ENCODE measurements at places on chromosomes 1 and 21.

DNA sequence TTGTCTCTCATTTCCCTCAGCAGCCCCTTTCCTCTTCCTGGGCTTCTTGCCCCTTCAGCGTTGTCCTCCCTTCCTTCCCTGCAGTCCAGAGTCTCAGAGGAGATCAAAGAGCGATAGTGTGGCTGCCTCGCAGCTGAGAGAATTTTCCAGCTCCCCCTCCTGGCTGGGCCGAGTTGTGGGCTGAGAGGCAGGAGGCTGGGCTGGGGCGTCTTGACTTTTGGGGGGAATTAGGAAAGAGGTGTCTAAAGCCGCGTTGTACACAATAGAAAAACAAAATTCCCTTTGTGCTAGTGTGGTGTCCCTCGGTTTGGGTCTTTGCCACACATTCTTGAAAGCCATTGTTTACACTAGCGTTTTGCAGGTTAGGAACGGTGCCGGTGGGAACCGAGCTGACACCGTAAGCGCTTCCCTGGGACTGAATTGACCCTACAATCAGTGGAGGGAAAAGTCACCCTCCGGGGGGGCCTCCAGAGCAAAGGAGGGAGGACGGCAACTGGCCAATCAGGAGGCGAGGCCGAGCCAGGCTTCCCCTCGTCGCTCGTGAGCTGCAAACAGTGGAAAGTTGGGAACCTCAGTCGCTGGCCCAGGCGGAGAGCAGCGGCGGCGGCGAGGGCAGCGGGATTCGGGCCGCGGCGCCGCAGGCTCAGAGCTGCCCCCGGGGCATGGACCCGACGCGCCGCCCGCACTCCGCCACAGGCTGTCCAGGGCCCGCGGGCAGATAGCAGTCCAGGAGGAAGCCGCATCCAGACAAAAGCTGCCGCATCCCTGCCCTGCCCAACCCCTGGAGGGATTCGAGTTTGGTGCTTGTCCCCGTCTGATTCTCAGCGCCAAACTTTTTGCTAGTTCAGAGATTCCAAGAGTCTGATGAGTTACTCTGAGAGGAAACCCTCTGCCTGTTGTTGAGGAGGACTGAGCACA is at the start of gene HMCN1:
TSS of gene HMCN1 (plus strand) at position 574 of the 918 bp plus-strand sequence. CDS start 389 bp downstream, outside the sequence.
- DNase-seq, result peak; percentile 58

- no peak for DNase-seq
Observed at GRCh38 chr1:184390889-184391288, 4.1 kb downstream of the C1orf21 start.

DNA sequence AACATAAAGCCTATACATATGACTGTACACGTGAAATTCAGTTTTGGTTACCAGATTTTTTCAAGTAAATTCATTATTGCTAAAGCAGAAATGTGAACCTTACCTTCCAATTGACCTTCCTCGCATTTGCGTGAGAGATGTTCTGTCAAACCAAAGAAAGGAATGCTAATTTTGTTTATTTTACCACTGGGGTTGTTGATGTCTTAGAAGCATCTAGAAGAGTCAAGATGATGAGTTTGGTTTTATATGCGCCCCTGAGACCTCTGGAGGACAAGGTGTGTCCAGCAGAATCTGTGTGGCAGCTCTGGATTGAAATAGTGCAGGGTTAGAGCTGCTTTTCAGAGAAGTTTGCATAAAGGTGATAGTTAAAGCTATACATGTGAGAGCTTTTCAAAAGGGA is 48.4 kb downstream of the ZBTB40 start:
- no peak for DNase-seq

DNA sequence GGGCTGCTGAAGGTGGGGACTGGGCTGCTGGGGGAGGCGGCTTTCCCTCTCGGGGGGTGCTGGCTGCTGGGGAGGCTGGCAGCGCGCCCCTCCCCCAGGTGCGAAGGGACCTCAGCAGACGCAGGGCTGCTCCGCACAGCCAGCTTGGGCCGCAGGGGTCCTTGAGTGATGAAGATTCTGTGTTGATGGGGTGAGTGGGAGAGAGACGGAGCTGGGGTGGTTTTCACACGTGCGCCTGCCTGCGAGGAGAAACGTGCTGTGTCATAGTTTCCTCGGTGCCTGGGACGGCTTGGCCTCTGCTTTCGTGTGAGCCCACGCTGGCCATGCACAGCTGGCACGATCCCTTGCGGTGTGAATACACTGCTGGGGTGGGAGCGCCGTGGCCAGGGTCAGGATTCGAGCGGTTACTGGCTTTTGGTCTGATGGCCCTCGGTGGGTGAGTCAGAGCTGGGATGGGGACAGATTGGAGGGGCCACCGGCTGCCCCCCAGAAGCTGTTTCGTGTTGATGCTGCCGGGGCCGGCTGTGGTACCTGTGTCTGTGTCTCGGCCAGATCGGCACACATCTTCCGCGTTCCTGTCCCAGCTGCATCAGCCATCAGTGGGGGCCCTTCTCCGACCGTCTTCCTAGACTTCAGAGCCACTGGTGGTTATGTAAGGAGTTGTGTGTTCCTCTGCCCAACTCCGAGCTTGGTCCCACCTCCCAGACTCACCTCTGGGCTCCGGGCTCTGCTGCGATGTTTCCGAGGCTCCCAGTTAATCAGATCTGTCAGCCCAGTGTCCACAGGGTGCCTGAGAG is 24.9 kb downstream of the PRKCZ start:
- no peak for DNase-seq

DNA sequence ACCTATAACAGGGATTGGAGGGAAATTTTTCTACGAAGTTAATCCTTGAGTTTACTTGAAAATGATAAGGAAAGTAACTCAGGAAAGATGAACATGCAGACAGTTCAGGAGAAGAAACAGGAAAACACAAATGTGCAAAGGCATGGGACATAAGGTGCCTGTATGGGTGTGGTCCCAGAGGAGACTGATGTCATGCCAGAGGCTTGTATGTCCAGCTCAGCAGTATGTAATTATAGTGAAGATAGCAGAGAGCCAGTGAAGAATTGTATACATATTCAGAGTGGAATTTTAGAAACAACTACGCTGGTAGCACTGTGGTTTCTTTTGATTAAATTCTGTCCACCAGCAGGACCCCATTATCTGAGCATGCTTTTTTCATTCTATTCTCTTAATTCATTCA is 179.5 kb downstream of the LRRC7 start:
- no peak for DNase-seq

- DNase-seq, result no peak
Observed at GRCh38 chr1:113012149-113012548, 56.2 kb upstream of the SLC16A1 start.

GRCh38 chr1:56437959-56438358 is 141.4 kb downstream of the PLPP3 start:
- DNase-seq, result no peak
